Thymus (tissue), 14 donors: ENCODE measurements at places on chromosomes 2 and 18. TPM values are rescaled to one million over a fixed set of nuclear protein-coding genes. Genes with fewer than 3 reads are reported as not detected.

DSG1 gene
- polyA plus RNA-seq, result 3.7 TPM

DES gene
- polyA plus RNA-seq, result 21.6 TPM

DYNAP gene
- 0.14 TPM for polyA plus RNA-seq

MPHOSPH10 gene
- 42.2 TPM for polyA plus RNA-seq

IGFBP5 gene
- 134 TPM for polyA plus RNA-seq

SPR gene
- polyA plus RNA-seq, result 9.1 TPM

SNORC gene
- polyA plus RNA-seq, result 5.0 TPM

NMUR1 gene
- 0.11 TPM for polyA plus RNA-seq

MGAT4A gene
- 24.4 TPM for polyA plus RNA-seq

ADCY3 gene
- polyA plus RNA-seq, result 37.1 TPM

TMEM169 gene
- polyA plus RNA-seq, result 1.0 TPM

ACSL3 gene
- polyA plus RNA-seq, result 32.9 TPM

- DNase-seq, result no peak
These were observed 121.4 kb upstream of the MGAT5 start for GRCh38 chr2:134132490-134132857.

GRCh38 chr18:43405097-43405496, 127.8 kb upstream of the SYT4 start:
- DNase-seq, result no peak

DNA sequence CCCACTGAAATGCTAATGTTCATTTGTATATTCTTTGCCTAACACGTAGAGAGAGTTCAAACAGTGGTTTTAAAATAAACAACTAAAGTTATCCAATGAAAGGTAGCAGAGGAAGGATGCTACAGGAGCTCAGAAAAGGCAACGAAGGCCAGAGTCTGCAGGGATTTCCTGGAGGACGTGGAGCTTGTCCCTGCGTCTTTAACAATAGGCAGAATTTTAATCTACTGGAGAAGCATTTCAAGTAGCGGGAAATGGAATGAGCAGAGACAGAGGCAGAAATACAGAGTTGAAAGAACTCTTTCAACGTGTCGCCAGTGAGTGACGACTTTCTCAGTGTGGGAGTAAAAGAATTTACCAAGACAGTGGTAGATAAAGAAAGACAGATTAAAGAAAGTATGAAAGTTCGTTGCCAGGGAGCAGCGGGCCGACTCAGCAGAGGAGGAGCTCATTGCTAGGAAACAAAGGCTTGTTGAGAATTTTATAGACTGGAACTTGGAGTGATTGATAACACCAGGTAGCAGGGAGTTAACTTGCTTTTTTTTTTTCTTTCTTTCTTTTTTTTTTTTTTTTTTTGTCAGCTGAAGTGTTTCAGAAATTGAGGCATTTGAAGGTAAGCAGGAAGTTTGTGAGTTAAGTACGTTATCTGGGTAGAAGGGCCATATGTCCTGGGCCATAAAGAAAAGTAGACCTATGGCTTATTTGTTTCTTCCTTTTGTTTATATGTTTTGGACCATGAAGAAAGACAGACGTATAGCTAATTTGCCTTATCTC, 625 bp upstream of the NBAS start:
- DNase-seq, result peak; percentile 13

DNA sequence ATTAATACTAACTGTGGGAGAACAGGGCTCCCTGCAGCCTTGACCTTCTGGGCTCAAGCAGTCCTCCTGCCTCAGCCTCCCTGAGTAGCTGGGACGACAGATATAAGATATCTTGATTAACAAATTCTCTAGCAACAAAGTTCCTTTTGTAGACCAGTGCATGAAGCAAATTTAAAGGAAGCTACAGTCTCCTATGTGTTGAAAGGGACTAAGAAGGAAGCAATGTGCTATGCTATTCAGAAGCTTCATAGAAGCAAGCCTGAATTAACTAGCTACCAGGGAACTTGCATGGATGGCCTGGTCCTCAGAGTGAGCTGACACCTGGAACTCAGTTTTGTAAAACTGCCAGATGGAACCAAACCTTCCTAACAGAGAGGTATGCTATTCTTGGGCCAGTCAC, 33.2 kb downstream of the RAPH1 start:
- DNase-seq, result no peak

DNA sequence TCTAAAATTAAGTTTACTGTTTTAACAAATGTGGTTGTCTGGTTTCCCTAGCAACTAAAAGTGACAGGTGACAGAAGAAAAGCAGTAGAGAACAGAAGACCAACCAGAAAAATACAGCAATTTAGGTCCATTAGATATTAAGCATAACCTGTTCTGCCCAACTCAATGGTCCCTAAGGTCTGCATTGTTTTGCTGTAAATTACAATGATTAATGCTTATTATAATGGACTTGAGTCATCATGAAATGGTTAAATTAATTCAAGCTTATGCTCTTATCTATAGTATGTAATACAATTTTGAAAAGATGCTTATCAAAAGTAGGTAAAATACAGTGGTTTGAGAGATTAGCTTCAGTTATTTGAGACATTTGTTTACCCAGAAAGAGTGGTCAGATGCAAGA, 378.0 kb downstream of the GRB14 start:
- no peak for DNase-seq

DNA sequence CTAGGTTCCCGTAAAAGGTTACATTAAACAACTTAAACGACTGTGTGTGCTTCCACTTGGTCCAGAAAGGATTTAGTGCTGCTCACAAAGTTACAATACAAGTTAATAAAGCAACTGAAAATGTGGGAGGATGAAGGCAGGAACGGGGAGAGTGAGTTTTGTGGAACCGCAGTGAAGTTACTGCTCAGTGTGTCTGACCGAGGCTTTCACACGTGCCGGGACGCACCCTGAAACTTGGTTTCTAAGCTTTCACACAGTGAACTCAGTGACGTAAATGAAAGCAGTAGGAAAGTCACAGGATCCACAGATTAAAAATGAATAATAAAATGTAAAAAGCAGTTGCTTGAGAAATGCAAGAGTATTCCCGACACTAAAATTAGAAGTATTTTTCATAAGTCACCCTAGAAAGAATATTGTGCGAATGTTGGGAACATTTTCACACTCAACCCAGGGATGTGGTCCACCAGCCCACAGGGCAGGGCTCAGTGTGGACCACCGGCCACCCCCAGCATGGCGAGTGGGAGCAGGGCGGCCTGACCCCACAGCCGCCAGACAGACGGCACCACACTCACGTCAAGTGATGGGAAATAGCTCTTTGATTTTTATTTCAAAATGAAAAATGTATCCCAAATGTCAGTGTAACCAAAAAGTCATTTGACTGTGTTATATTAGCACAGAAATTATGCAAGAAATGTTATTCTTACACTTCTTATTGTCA, 32.6 kb upstream of the CHMP1B start:
- no peak for DNase-seq

DNA sequence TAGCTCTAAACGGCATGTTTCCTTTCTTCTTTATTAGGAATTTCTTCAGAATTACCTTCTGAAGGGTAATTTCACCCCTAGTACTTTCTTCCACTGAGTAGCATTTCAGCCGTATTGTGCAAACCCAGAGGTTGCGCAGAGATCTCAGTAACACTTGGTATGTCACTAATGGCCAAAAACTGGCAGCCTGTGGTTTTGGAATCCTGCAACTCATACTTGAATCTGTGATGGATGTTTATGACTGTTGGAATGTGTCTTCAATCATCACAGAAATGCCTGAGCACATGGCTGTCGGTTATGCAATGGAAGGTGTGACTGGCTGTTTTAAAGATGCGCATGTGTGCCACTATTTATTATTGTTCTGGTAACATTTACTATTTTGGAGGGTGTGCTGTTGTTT, 100.0 kb downstream of the COLEC12 start:
- DNase-seq, result no peak

GRCh38 chr18:70663141-70663540, 374.3 kb downstream of the SOCS6 start:
- DNase-seq, result no peak

- no peak for DNase-seq
These were observed 109.9 kb upstream of the CTDP1 start for GRCh38 chr18:79569720-79570119.

- no peak for DNase-seq
These were observed 95.7 kb downstream of the BIN1 start for GRCh38 chr2:127011231-127011661.

GRCh38 chr2:25453199-25453905, 111.6 kb upstream of the DNMT3A start:
- DNase-seq, result no peak

- DNase-seq, result no peak
These were observed 33.4 kb upstream of the POMC start for GRCh38 chr2:25201794-25202193.

DNA sequence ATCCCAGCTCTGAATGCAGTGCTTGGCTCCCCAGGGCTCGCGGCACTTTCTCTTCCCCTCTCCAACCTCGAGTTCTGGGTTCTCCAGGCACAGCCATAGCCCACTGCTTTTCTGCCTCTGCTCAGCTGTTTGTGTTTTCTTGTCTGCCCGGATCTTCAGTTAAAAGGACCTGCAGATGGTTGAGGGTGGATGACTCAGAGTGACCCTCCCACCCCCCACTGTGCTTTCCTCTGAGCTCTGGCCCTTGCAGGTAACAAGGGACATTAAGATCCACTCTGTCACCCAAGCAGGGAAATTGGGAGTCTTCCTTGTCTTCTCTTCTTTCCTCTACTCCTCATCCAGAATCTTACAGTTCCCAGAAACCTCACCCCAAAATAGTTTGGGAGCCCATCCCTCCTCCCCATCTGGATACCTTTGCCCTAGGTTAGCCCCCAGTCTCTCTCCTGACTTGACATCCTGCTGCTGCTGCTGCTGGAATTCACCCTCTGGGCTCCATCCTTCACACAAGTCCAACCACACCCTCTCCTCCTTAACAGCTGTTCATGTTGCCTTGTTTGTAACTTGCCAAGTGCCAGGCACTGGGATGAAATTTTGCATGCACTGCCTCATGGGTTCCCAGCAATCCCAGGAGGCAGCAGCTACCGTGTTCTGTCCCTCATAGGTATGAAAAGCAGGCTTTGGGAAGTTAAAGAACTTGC, 157.9 kb upstream of the TTC39C start:
- no peak for DNase-seq

DNA sequence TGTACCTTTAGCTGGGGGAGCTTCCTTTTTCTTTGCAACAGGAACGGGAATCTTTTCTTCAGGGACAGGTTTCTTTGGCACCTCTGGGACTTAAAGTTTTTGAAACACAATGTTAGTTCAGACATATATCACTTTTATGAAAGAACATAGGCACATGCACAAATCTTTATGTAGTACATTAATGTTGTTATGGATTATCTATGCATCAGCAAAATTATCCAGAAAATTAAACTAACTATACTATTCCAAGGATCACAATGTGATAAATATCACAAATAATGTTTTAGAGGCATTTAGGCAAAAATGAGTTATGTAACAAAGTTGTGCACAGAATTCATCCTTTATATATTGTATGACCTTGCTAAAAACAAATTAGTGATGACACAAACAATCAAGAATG, 117.4 kb downstream of the TTN start:
- DNase-seq, result no peak

- DNase-seq, result no peak
These were observed 21.4 kb upstream of the RUFY4 start for GRCh38 chr2:218047536-218048225.

DNA sequence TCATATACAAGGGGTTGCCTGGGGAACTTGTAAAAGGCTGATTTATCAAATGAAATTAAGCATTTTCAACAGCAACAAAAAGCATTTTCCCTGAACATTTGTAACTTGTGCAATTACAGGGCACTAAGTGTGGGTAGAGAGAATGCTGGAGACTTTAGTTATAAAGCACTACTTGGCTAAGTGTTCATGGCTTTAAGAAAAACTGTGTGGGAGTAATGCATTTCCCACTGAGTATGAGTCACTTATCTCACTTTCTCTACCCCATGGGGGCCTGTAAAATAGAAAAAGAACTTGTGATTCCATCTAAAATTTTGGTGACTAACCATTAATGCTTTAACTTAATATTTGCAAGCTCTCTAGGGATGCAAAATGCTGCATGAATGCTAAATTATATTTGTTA, 193.4 kb downstream of the CCDC102B start:
- no peak for DNase-seq

DNA sequence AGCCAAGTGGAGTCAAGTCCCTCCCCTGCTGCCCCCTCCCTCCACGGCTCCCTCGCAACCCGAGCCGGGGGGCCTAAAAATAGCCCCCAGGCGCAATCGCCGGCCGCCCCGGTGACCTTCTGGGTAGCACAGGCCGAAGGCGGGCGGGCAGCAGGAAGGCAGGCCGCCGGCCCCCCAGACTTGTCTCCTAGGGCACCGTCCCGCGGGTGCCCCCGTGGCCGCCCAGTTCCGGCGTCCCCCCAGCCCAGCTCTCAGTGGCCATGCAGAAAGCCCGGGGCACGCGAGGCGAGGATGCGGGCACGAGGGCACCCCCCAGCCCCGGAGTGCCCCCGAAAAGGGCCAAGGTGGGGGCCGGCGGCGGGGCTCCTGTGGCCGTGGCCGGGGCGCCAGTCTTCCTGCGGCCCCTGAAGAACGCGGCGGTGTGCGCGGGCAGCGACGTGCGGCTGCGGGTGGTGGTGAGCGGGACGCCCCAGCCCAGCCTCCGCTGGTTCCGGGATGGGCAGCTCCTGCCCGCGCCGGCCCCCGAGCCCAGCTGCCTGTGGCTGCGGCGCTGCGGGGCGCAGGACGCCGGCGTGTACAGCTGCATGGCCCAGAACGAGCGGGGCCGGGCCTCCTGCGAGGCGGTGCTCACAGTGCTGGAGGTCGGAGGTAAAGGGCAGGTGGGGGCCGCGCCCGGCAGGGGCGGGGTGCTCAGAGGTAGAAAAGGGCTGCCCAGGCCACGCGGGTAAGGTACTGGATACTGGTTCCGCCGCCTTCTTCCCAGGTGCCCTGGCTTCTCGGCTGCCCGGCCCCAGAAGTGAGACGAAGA, at the start of gene SPEG:
Gene SPEG (plus strand): TSS at position 126 of the 808 bp plus-strand sequence. CDS start 135 bp downstream, at position 261.
- no peak for DNase-seq

DNA sequence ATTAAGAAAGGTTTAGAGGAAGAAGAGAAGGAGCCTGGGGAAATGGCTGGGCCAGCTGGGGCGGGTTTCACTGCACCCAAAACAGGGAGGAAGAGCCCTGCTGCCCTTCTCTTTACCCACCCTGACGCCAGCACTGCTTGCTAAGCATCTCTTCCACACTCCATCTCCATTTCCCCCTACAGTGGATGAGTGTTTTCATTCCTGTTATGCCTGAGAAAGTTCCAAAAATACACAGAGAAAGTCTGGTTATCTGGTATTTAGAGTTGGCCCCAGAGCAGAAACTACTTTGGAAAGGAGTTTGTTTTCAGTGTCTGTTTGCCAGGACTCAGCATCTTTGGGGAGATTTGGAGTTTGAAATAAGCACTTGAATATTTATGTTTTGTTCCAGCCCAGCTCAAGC, 451.0 kb downstream of the SLC4A3 start:
- DNase-seq, result no peak

DNA sequence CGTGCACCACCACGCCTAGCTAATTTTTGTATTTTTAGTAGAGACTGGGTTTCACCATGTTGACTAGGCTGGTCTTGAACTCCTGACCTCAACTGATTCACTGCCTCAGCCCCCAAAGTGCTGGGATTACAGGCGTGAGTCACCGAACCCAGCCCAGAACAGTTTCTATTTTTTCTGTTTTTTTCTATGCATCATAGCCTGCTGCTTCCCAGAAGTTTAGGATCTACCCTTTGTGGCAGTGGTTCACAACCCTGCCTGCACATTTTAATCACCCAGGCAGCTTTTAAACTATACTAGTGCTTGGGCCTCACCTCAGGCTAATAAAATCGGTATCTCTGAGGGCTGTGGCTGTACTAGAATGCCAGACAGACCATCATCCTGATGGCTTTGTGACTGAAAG, 39.7 kb upstream of the SOCS6 start:
- no peak for DNase-seq

- no peak for DNase-seq
These were observed 33.7 kb downstream of the SPAG16 start for GRCh38 chr2:213317929-213318328.
